ENCODE measurements at places on chromosomes 2 and 18.

DNA sequence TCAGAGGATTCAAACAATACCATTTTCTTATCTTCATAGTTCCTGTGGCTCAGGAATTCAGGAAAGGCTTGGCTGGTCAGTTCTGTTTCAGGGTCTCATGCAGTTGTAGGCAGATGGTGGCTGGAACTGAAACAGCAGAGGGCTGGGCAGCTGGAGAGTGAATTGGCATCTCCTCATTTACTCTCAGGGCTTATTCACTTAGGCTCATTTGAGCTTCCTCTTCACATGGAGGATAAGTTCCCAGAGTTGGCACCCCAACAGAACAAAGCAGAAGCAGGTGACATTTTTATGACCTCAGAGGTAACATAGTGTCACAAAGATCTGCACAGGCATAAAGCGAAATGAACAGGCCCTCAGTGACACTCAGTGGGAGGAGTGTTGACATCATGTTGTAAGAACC lies 66.1 kb downstream of the RBBP8 start:
- DNase-seq = no peak

DNA sequence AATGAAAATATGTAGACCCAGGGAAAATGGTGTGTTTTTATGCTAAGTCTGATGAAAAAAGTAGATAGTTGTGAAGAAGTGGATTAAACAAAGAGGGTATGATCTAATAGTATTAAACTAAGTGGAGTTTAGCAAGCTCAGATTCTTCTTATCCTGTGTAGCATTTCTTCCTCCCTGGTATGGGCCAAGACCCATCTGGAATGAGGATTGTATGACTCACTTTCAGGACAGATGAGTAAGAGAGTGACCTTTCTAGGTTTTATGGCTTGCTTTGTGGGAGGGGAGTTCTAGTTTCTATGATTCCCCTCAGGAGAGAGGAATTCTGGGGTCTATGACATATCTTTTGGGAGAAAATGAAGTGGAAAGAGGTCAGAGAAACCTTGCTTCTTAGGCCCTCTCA lies 550.1 kb downstream of the SPAG16 start:
- DNase-seq = no peak

- DNase-seq = no peak
Observed at GRCh38 chr2:50491541-50492476, 540.1 kb downstream of the NRXN1 start.

GRCh38 chr18:79393635-79394533 lies 1.8 kb upstream of the NFATC1 start:
- DNase-seq = no peak

- no peak for DNase-seq
Observed at GRCh38 chr2:38146907-38147307, 71.0 kb upstream of the CYP1B1 start.

DNA sequence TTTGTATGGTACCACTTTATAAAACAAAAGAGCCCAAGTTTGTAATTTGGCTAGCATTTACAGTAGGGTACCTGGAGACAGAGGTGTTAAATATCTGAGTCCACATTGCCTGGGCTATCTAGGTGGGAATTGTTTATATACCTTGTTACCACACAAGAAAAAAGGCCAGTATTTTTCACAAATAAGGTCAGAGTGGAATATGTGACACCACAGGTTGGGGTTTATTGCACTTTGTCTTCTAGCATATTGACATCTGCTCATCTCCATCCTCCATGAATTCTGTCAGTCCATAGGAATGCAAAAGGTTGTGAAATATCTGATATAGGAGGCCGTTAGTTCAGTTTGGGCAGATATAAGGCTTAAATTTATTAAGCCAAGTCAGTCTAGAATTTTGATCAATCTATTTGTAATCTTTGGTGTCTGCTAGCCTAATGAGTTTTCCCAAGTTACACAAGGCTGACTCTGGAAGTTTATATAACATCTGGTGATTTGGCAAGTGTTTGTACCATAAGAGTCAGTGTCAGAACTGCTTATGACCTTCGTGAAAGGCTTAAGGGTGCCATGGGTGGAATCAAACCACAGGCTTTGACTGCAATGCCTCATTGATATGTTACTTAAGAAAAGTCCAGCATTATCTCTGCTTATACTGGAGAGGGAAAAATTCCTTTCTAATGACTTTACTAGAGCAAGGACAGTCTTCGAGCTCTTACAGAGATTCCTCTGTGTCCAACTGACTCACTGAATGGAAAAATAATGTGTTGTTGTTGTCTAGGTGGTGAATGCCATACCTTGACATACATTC lies 11.3 kb upstream of the DPP4 start:
- no peak for DNase-seq

GRCh38 chr2:29751390-29751789 lies 170.0 kb downstream of the ALK start:
- DNase-seq = no peak

DNA sequence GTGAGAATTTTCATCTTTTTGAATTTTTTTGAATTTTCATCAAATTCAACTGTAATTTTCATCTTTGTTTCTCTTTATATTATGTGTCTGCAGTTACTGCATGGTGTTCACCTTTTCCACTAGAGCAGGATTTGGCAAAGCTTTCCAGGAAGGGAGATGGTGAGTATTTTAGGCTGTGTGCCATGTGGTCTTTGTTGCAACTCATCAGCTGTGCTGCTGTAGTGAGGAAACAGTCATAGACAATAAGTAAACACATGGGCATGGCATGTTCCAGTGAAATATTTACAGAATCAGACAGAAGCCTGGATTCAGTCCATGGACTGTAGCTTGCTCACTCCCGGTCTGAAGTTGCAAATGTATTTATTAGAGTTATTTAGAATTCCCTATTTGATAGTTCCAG lies 120.4 kb downstream of the DCDC2C start:
- no peak for DNase-seq

DNA sequence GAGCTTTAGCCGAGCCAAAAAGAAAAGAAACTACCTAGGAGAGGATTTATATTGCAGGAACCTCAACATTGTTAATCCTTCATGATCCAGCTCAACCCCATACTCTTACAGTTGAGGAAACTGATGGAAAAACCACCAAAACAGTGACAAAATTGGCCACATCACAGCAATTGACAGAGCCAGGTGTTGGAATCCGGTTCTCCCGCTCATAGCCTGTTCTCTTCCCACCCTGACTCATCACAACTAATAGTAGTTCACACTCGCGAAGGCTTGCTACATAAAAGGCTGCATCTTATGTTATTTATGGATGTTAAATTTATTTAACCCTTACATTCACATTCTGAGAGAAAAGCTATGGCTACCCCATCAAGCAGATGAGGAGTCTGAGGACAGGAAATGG lies 33.7 kb downstream of the SLC9A4 start:
- DNase-seq = no peak

DNA sequence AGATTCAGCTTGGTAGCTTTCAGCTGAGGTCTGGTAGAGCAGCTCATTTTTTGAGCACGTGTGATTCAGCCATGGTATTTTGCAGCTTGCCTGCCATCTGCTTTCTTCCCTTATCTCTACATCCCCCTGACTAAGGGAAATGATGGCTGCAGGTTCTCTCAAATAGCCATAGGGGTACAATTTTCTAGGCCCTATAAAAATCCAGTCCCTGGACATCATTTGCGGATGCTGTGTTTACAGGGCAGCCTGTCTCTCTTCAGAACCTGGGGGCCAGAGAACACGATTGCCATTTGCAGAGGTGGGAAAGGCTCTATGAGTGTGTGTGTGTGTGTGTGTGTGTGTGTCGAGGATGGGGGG lies 442.7 kb upstream of the MEIS1 start:
- DNase-seq = no peak

- no peak for DNase-seq
Observed at GRCh38 chr18:71598374-71598773, 945.8 kb downstream of the CBLN2 start.

DNA sequence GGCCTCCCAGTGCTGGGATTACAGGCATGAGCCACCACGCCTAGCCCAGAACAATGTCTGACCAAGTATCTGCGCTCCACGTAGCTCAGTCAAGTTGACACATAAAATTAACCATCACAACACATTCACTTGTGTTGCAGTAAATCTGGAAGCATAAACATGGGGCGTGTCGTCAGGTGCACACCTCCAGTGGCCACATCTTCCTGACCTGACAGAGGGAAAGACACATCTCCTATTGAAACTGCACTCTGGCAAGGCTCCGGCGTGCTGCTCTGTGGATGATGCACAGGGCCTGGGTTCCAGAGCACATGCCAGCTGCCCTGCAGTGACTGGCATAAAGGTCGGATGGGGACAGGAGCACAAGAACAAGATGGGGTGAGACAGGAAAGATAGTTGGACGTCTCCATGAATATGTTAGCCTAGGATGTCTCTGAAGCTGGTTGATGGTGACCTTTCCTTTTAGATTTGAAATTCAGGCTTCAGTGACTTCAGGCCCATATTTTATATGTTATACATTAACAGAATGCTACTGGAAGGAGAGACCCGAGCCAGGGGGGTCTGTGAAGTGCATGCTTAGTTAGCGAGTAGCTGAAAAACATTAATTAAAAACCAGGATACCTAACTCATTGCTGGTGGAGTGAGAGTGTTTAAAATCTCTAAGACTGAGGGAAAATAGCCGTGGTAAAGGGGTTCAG lies 10.9 kb downstream of the IMPA2 start:
- DNase-seq = no peak

DNA sequence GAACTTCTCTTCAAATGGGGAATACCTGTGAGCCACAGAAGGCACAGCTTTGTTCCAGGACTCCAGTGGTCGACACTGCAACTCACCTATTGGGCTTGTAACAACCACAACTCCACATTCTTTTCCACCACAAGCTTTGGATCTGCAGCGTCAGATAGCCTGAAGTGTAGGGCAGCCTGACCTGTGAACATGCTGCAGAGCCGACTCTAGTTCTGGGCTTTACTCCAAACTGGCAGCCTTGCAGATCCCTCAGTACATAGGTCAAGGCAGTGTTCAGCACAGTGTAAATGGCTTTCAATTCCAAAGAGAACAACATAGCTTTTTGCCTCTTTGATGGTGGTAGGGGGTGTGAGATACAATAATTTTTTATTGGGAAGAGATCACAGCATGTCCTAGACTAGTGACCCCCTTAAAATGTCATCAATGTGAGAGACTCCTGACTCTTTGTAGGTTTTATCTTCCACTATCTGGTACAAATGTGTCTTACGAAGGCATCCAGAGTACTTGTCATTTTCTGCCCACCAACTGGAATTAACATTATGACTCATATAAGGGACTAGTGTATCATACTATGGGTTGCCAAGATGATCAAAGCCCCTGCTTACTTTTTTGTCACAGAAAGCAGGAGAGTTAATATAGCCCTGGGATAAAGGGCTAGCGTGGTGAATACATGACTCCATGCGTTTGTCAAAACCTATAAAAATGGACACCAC lies 149.8 kb downstream of the COPS8 start:
- no peak for DNase-seq

- no peak for DNase-seq
Observed at GRCh38 chr2:216713691-216714336, 18.5 kb upstream of the IGFBP5 start.

DNA sequence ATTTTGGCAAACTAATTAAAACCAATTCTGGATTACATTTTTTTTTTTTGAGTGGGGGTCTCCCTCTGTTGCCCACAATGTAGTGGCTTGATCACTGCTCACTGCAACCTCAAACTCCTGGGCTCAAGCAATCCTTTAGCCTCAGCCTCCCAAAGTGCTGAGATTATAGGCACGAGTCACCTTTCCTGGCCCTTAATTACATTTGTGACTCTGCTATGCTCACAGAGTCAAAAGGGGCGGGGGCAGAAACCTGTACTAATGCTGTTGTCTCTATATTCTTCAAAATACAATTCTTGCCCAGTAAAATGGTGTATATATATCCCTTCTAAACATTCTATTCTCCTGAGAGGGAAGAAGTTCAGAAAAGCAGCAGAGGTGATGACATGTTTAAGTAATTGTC lies 23.2 kb downstream of the PRKD3 start:
- no peak for DNase-seq

GRCh38 chr18:68780802-68781635 lies 16.9 kb upstream of the CCDC102B start:
- DNase-seq = no peak

DNA sequence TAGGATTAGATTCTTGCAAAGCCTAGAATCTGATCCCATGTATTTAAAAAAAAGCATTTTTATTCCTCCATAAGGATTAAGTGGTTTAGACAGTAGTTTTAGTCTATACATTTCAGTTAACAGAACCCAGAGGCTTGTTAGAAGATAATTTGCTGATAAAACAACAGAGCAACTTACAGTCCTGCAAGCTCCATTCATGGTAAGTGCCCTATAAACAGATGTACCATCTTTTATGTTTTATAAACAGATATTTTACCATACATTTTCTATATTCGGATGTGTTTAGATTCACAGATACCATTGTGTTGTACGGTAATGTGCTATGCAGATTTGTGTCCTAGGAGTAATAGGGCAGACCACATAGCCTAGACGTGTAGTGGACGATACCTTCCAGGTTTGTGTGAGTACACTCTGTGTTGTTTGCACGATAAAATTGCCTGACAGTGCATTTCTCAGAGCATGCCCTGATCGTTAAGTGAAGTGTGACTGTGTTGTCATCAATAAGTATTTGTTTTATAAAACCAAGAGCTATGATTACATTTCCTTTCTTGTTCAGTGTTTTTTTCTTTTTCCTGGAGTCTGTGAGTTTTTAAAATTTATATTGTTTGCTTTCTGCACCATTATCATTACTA lies 54.2 kb downstream of the CERS6 start:
- DNase-seq = no peak

DNA sequence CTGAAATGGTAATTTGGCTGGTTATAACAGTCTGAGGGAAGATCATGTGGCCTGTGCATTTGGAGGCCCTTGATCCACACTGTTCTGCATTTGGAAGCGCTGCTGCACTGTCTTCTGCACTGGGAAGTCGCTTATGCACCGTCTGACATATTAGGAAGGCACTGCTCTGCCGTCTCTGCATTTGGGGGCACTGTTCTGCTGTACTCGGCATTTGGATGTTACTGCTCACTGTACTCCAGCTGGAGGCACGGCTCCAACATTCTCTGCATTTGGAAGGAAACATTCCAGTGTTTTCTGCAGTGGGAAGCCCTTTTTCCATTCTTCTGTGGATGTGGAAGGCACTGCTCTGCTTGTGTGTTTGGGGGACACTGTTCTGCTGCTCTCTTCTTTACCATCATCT lies 9.6 kb upstream of the PROM2 start:
- no peak for DNase-seq

GRCh38 chr2:30641765-30642345 lies 165.4 kb downstream of the CAPN13 start:
- no peak for DNase-seq

DNA sequence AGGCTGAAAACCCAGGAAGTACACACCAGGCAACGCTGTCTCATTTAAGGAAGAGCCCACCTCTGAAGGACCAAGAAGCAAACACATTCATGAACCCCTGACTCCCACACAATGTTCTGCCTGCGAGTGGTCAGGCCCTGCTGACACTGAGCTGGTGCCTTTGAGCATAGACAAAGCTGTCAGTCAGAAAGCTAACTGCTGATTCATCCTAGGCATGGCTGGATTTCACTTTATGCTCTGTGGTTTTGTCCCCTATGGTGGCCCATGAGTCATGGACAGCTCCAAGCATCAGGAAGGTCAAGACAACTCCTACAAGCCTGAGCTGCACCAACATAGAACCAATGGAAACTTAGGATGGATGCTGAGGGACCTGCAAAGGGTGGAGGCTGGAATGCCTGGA lies 78.9 kb downstream of the UXS1 start:
- no peak for DNase-seq

Data from activated T-helper 1 cell treated with Interleukin-2 at 50 U/mL for 16 hours (primary cell).